Activated CD4-positive, alpha-beta memory T cell treated with anti-CD3 and anti-CD28 coated beads for 36 hours (primary cell): ENCODE measurements at places on chromosomes 12 and 14. TPM values are rescaled to one million over a fixed set of nuclear protein-coding genes. Genes with fewer than 3 reads are reported as not detected.

Gene ARHGEF25
- 2.5 TPM for total RNA-seq

Gene SPRING1
- total RNA-seq, result 20.9 TPM

Gene COX8C
- not detected for total RNA-seq

- no peak overlapping the region for H3K4me3 ChIP-seq
- no peaks in the 10 kb centered on the region for H3K36me3 ChIP-seq
- peaks cover 32% of the 10 kb centered on the region for H3K27me3 ChIP-seq
- H3K4me1 ChIP-seq, result peaks cover 20% of the 10 kb centered on the region
- H3K27ac ChIP-seq, result no peak overlapping the region
Measured at GRCh38 chr14:105193916-105194782, 13.0 kb upstream of the NUDT14 start.

DNA sequence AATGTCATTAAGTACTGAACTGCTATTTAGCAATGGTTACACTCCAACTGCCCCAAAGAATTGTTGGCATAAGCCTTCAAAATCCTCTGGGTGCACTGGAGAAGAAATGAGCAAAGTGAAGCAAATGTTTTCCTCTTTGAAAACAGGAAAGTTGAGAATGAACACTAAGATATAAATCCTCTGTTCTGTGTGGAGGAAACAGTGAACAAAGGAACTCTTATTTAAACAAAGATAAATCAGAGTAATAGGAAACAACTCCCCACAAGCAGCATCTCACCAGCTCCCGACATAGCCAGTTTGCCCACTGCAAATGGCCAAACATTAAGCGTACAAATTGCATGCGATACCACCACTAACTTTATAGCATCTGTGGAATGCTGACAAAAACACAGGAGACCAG, 54.0 kb downstream of the BCAT1 start:
- H3K4me1 ChIP-seq, result peaks cover 4% of the 10 kb centered on the region
- no peak overlapping the region for H3K27ac ChIP-seq
- no peak for DNase-seq

- peak overlapping the region; percentile 15 for H3K27ac ChIP-seq
- peaks cover 42% of the 10 kb centered on the region for H3K36me3 ChIP-seq
- no peak for DNase-seq
- H3K4me3 ChIP-seq, result no peak overlapping the region
- no peaks in the 10 kb centered on the region for H3K27me3 ChIP-seq
Measured at GRCh38 chr14:90406384-90406798, 9.6 kb downstream of the CALM1 start.

Gene SBNO1
- total RNA-seq, result 49.9 TPM

Gene AICDA
- total RNA-seq, result not detected

- no peaks in the 10 kb centered on the region for H3K36me3 ChIP-seq
- no peak overlapping the region for H3K4me3 ChIP-seq
- peaks cover 2% of the 10 kb centered on the region for H3K27me3 ChIP-seq
- no peak overlapping the region for H3K27ac ChIP-seq
- peak; percentile 79 for DNase-seq
Measured at GRCh38 chr12:54294152-54294952, 6.5 kb downstream of the NFE2 start.

- no peak for DNase-seq
- H3K4me3 ChIP-seq, result no peak overlapping the region
- peaks cover 68% of the 10 kb centered on the region for H3K4me1 ChIP-seq
- H3K27ac ChIP-seq, result peak overlapping the region; percentile 6
- peaks cover 12% of the 10 kb centered on the region for H3K36me3 ChIP-seq
- H3K27me3 ChIP-seq, result no peaks in the 10 kb centered on the region
Measured at GRCh38 chr14:64918216-64918615, 4.0 kb downstream of the CHURC1 start.

Gene TMEM30B
- total RNA-seq, result 1.7 TPM

Gene OR4E2
- not detected for total RNA-seq

DNA sequence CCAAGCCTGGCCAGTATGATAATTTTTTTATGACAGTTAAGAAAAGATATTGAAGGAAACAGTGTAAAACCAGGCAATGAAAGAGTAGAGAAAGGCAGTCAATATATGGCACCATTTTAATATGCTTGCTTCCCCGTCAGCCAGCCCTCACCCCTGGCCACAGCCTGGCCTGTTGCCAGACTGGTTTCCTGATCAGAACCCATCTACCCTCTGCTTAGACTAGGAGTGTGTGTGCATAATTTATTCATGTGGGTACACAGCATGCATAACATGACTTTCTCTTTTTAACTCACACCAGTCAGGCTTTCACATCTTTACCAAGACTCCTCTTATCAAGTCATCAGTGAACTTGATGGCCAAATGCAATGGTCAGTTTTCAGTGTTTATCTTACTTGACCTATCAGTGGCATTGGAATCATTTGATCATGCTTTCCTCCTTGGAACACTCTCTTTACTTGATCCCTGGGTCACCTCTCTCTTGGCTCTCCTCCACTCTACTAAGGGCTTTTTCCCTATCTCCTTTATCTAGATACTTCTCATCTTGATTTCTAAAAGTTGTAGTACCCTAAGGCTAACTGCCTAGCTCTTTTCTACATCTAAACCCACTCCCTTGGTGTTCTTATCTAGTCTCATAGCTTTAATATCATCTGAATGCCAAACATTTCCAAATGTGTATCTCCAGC, 10.0 kb upstream of the GPR19 start:
- DNase-seq, result peak; percentile 82
- peaks cover 27% of the 10 kb centered on the region for H3K4me1 ChIP-seq
- no peaks in the 10 kb centered on the region for H3K36me3 ChIP-seq

- H3K36me3 ChIP-seq, result peaks cover 12% of the 10 kb centered on the region
- H3K4me3 ChIP-seq, result no peak overlapping the region
- H3K27me3 ChIP-seq, result no peaks in the 10 kb centered on the region
- peaks cover 19% of the 10 kb centered on the region for H3K4me1 ChIP-seq
- peak; percentile 24 for DNase-seq
Measured at GRCh38 chr12:9906873-9907272, 25.3 kb downstream of the CLEC2A start.

DNA sequence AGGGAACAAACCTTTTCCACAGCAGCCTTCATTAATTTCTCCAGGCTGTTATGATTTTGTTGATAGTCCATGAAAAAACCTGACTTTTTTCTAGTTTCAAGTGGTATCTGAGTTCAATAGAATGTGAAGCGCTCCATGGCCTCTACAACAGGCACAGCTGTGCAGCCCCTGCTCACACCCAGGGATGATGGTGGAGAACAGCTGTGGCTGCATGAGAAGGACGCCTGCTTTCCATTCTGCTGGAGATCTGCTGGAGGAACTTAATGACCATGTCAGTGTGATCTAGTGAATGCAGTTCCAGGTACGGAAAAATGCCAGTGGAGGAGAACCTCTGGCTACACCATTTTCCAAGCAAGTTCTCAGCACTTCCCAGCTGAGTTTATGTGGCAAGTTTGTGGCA, 80.6 kb downstream of the PIWIL1 start:
- no peak for DNase-seq
- H3K27me3 ChIP-seq, result peaks cover 6% of the 10 kb centered on the region
- no peaks in the 10 kb centered on the region for H3K36me3 ChIP-seq
- no peak overlapping the region for H3K4me3 ChIP-seq
- no peak overlapping the region for H3K27ac ChIP-seq
- H3K4me1 ChIP-seq, result no peaks in the 10 kb centered on the region

Gene KSR2
- total RNA-seq, result 0.45 TPM

DNA sequence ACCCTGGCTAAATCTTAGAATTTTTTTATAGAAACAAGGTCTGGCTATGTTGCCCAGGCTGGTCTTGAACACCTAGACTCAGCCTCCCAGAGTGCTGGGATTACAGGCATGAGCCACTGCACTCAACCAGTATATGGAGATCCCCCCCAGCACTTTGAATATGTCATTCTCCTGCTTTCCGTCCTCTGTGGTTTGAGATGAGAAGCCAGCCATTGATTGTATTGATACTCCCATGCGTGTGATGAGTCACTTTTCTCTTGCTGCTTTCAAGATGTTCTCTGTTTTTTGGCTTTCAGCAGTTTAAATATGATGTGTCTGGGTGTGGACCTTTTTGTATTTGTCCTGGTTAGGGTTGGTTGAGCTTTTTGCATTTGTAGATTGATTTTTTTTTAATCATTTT, 75.2 kb upstream of the DNM1L start:
- peak; percentile 53 for DNase-seq
- no peak overlapping the region for H3K27ac ChIP-seq
- H3K4me1 ChIP-seq, result peaks cover 8% of the 10 kb centered on the region
- H3K27me3 ChIP-seq, result peaks cover 3% of the 10 kb centered on the region

Gene TAS2R46
- total RNA-seq, result 0.55 TPM

GRCh38 chr14:32934073-32934880, 4.4 kb upstream of the NPAS3 start:
- DNase-seq, result no peak
- no peaks in the 10 kb centered on the region for H3K36me3 ChIP-seq
- H3K4me1 ChIP-seq, result peaks cover 15% of the 10 kb centered on the region
- H3K27ac ChIP-seq, result no peak overlapping the region
- H3K4me3 ChIP-seq, result no peak overlapping the region

GRCh38 chr12:52918351-52918750, 13.5 kb upstream of the KRT8 start:
- H3K4me1 ChIP-seq, result no peaks in the 10 kb centered on the region
- H3K27ac ChIP-seq, result no peak overlapping the region
- no peak overlapping the region for H3K4me3 ChIP-seq
- no peaks in the 10 kb centered on the region for H3K36me3 ChIP-seq
- DNase-seq, result no peak
- no peaks in the 10 kb centered on the region for H3K27me3 ChIP-seq

Gene LMBR1L
- total RNA-seq, result 59.1 TPM

GRCh38 chr12:103928682-103929045, 1.5 kb upstream of the HSP90B1 start:
- H3K27me3 ChIP-seq, result no peaks in the 10 kb centered on the region
- peak; percentile 88 for DNase-seq
- H3K36me3 ChIP-seq, result peaks cover 37% of the 10 kb centered on the region
- peak overlapping the region; percentile 97 for H3K27ac ChIP-seq
- peak overlapping the region; percentile 86 for H3K4me3 ChIP-seq
- H3K4me1 ChIP-seq, result peaks cover 60% of the 10 kb centered on the region

- peaks cover 54% of the 10 kb centered on the region for H3K36me3 ChIP-seq
- peaks cover 88% of the 10 kb centered on the region for H3K4me1 ChIP-seq
- DNase-seq, result peak; percentile 24
Measured at GRCh38 chr14:100088226-100088625, 23.0 kb downstream of the EVL start.

Gene LRFN5
- total RNA-seq, result not detected

Gene SYNDIG1L
- total RNA-seq, result not detected

DNA sequence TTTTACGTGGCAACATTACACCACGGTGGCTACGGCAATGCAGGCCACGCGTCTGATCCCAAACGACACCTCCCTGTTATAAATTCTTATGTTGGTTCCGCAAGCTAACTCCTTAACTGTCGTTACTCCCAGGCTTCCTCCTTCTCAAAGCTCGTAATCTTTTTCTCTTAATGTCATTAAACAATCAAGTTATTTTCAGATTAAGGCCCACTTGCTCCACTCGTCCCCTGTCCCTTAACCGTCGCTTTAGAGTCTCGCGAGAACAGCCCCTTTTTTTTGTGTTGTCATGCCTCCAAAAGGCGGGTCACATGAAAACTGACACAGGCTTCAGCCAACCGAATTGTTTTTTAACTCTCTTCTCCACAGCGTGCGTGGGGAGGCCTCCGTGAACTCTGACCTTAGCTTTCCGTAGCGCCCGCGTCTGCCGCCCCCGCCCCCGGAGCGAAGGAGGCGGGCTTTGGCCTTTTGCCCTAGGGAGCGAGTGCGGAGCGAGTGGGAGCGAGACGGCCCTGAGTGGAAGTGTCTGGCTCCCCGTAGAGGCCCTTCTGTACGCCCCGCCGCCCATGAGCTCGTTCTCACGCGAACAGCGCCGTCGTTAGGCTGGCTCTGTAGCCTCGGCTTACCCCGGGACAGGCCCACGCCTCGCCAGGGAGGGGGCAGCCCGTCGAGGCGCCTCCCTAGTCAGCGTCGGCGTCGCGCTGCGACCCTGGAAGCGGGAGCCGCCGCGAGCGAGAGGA, at the start of gene CAND1:
Gene CAND1, plus strand, starts transcription at position 463 of the 737 bp plus-strand sequence. CDS start 360 bp downstream, outside the sequence.
- peaks cover 7% of the 10 kb centered on the region for H3K36me3 ChIP-seq
- peaks cover 31% of the 10 kb centered on the region for H3K4me1 ChIP-seq
- DNase-seq, result peak; percentile 96
- peak within 1 kb of the TSS; percentile 98 for H3K27ac ChIP-seq

- no peaks in the 10 kb centered on the region for H3K4me1 ChIP-seq
- no peaks in the 10 kb centered on the region for H3K36me3 ChIP-seq
- H3K4me3 ChIP-seq, result no peak overlapping the region
- DNase-seq, result no peak
- peaks cover 31% of the 10 kb centered on the region for H3K27me3 ChIP-seq
- H3K27ac ChIP-seq, result no peak overlapping the region
Measured at GRCh38 chr12:4960030-4960429, 50.3 kb downstream of the KCNA1 start.

GRCh38 chr12:113862590-113863454, 103.3 kb downstream of the RBM19 start:
- DNase-seq, result no peak
- H3K4me1 ChIP-seq, result peaks cover 8% of the 10 kb centered on the region
- no peaks in the 10 kb centered on the region for H3K27me3 ChIP-seq
- H3K27ac ChIP-seq, result no peak overlapping the region

DNA sequence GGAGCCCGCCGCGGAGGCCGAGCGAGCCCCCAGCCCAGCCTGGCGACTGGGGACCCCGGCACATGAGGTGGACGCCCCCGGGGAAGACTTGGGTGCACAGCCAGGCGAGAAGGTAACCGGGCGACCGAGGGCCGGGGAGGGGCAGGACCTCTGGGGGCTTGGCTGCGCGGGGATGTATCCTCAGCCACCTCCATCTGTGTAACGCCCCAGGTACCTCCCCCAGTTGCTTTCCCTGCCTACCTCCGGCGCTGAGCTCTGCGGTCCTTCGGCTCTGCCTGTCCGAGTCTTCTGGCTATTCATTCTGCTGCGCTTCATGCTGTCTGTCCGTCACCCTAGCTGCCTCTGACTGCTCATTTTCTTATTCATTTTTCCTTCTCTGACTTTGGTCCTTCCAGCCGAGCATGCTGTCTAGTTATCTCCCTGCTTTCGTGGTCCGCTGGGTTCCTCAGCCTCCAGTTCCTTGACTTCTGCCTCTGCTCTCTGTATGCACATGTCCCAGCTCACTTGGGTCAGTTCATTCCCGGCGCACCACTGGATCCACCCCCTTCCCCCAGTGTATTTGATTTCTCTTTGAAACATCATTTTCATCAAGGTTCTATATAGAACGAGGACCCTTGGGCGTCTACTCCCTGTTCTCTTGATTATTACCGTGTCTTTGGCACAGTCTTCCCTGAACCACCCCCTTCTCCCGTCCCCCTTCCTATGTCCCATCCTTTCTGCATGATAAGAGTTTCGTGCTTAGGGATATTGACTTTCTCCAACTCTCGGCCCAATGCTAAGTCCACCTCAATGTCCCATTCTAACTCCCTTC, 612 bp downstream of the PHC1 start:
- no peaks in the 10 kb centered on the region for H3K27me3 ChIP-seq
- H3K4me3 ChIP-seq, result no peak overlapping the region
- peaks cover 2% of the 10 kb centered on the region for H3K36me3 ChIP-seq
- peak; percentile 74 for DNase-seq

GRCh38 chr14:20606190-20606901, 15.2 kb upstream of the RNASE12 start:
- H3K4me3 ChIP-seq, result no peak overlapping the region
- H3K27me3 ChIP-seq, result no peaks in the 10 kb centered on the region

- no peak for DNase-seq
- no peak overlapping the region for H3K4me3 ChIP-seq
- H3K4me1 ChIP-seq, result no peaks in the 10 kb centered on the region
- H3K36me3 ChIP-seq, result peaks cover 1% of the 10 kb centered on the region
- H3K27me3 ChIP-seq, result peaks cover 1% of the 10 kb centered on the region
Measured at GRCh38 chr14:50615056-50615455, 53.0 kb downstream of the SAV1 start.
